Nucleus accumbens (tissue), 56 donors: ENCODE measurements at places on chromosomes 3 and 15.

GRCh38 chr3:181741417-181741816 is 29.7 kb downstream of the SOX2 start:
- no peak for DNase-seq

- no peak for DNase-seq
Measured at GRCh38 chr3:103847081-103848062, 1412.6 kb downstream of the ZPLD1 start.

DNA sequence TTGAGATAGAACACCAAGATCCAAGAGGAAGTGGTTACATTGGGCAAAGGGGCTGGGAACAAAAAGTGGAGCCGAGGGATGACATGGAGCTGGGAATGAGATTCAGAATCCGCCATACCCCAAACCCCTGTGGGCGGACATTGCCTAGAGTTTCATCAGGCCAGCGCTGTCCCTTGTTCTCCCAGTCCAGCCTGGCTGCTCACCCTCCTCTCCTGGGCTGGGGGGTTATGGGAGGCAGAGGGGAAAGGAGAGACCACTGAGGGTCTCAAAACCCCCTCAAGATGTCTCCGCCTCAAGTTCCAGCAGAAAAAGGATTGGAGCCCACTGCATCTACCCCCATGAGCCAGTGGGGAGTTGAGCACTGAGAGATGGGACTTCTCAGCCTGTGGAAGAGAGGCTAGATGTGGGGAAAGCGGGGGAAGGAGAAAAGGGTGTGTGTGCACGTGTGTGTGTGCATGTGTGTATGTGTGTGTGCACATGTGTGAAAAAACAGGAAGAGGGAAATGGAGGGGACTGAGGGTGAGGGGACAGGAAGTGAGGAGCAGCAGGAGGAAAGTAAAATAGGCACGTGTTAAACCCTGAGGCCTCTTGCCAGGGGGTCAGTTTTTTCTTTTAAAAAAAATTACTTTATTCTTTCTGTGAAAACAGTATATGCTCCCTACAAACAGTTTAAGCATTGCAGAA is 14.3 kb downstream of the GRM2 start:
- no peak for DNase-seq

DNA sequence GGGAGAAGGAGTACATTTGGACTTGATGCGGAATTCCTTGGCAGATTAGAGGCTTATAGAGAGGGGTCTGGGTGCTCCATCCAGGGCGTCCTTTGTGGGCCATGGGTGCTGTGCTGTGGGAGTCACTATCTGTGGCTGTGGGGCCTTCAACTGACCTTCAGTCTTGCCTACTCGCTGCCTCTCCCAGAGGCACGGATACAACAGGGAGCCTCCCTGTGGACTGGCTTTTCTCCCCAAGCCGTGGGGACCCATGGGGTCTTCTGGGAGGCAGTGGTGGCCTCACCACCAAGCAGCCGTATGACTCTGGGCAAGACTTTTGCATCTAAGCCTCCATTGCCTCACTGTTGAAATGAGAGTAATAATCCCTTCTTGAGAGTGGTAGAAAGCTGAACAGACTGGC is 83.9 kb downstream of the PDCD6IP start:
- DNase-seq = no peak

GRCh38 chr15:89777073-89777751 is 1.1 kb downstream of the MESP2 start:
- DNase-seq = no peak

DNA sequence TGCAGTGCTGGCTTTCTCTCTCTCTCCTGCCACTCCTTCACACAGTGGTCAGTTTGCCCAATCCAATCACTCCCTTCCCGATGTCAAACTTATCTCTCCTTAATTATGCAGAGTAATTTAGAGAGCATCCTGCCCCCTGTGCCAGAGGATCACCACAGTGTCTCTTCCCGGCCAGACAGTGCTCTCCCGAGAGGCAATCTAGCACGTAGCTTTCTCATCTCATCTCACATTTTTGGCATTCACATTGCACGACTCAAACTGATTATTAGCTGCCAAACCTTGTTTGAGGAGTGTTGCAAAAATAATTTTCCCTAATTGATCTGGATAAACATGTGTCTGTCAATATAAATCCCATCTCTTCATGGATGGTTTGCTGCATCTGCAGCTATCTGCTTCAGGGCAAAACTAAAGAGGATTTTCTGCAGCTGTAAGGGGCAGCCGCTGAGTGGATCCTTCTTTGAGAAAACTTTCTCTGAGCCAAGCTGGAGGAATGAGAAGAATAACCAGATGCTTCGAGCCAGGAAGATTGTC is 37.8 kb downstream of the SSUH2 start:
- DNase-seq = no peak

- no peak for DNase-seq
Measured at GRCh38 chr3:171110715-171111114, 84.2 kb upstream of the SLC2A2 start.

GRCh38 chr3:129112308-129113052 is 9.1 kb downstream of the RAB43 start:
- no peak for DNase-seq

GRCh38 chr3:73225146-73225855 is 163.8 kb downstream of the EBLN2 start:
- DNase-seq = no peak

- DNase-seq = no peak
Measured at GRCh38 chr3:107453504-107453903, 69.3 kb upstream of the BBX start.

DNA sequence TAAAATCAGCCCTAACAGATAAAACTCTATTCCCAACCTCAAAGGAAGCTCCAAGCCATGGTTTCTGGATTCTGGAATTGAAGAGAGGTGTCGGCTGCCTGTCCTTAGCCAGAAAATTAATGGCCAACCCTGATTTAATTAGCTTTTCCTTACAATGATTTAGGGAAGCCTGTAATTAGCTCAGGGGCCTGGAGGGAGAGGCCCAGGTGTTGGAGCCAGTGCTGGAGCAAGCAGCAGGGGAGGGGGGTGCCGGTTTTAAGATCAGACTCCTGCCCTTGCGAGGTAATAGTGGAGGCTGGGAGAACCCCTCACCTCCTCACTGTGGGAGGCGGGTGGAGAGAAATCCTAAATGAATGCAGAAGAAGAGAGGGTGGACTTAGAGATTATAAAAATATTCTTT is 14.7 kb upstream of the ATP2B2 start:
- no peak for DNase-seq

DNA sequence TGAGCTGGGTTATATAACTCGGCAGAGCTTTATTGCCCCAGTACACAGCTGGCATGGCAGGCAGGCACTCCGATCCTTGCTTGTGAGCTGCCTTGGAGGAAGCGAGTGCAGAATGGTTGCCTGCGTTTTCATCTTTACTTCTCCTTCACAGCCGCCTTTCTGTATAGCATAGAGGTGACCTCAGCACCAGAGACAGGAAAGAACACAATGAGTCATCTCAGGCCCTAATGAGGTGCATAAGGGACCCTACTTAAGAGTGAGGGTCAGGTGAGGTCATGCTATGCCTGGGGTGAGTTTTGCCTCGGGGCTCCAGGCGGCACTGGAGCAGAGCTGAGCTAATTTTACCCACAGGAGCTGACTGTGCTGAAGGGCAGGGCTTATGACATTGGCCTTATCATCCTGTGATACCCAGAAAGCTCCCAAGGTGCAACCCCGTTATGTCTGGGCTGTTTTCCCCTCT is 43.5 kb downstream of the LPP start:
- no peak for DNase-seq

- no peak for DNase-seq
Measured at GRCh38 chr3:189588475-189589178, 42.6 kb upstream of the TP63 start.

DNA sequence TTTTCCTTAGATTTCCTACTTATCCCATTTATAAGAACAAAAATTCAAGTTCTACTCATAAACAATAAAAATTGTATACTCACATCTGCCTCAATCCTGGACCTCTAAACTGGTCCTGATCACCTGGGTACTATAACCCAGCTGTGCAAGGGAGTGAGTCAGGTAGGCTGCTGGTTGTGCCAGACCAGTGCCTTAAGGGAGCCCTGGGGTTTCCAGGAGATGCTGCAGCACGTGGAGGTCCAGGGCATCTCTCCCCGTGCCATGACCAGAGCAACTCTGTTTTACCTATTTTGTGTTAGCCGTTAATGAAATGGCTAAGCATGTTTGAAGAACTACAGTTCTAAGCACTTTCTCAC is 140.2 kb upstream of the TRIM42 start:
- no peak for DNase-seq

- DNase-seq = no peak
Measured at GRCh38 chr15:40309344-40309862, 1.7 kb upstream of the PLCB2 start.

GRCh38 chr3:175432376-175433025 is 573.4 kb downstream of the NAALADL2 start:
- no peak for DNase-seq

- DNase-seq = no peak
Measured at GRCh38 chr15:25738171-25738965, 124.8 kb downstream of the ATP10A start.

GRCh38 chr15:80710635-80711554 is 15.8 kb downstream of the ABHD17C start:
- DNase-seq = no peak

DNA sequence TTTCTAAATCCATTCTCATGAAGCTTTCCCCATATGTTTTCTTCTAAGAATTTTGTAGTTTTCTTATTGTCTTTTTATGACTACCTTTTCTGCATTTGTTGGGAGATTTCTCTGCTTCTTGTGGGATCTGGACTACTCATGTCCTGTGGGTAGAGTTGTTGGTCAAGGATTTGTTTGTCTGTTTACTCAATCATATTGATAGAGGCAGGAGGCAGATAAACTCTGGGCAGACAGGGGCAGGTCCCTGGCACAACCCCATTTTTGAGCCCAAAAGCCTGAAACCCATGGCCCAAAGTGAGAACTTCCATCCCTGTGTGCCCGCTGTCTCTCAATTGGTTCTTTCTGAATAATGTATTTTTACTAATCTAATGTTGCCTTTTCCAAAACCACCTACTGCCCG is 12.3 kb downstream of the PGBD4 start:
- DNase-seq = no peak

- DNase-seq = no peak
Measured at GRCh38 chr3:67361323-67361722, 293.1 kb downstream of the SUCLG2 start.

GRCh38 chr3:107446706-107447105 is 69.5 kb downstream of the CCDC54 start:
- DNase-seq = no peak

DNA sequence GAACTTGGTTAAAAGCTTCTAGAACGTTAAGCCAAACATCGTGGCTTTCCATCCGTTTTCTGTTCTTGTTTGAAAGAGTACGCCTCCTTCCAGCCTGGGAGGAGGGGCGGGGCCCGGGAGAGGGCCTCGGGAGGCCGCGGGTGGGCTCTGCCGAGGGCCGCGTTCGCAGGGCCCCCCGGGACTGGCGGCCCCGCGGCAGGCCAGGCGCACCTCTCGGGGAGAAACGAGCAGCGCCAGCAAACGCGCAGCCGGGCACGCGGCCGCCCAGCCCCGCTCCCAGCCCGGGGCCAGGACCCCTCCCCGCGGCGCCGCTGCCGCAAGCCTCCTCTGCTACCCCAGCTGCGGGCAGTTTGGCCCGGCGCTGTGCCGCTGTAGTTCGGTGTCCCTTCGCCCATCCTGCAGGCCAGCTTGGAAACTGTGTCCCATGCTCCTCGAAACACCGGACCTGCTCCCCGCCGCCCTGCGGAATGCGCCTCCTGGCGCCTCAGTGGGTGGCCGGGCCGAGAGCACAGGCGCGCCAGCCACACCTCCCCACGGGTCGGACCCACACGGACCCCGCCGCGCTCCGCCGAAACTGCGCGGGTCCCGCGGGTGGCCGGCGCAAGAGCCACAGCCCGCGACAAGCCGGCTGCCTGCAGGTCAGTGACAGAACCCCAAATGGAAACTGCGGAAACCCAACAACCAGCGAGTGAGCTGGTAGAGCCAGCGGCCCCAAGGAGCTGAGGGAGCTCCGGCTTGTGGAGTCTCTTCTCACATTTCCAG is 2.3 kb downstream of the OCA2 start:
- DNase-seq = no peak

DNA sequence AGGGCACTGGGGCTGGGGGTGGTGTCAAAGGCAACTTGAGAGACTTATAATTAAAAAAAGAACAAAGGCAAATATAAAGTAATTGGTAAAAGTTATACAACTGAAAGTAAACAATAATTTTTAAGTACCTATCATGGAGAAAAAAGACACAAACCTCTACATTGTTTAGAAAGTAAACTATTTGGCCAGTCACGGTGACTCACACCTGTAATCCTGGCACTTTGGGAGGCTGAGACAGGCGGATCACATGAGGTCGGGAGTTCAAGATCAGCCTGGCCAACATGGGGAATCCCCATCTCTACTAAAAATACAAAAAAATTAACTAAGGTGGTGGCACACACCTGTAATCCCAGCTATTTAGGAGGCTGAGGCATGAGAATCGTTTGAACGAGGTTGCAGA is 25.8 kb downstream of the RPSA start:
- DNase-seq = no peak

DNA sequence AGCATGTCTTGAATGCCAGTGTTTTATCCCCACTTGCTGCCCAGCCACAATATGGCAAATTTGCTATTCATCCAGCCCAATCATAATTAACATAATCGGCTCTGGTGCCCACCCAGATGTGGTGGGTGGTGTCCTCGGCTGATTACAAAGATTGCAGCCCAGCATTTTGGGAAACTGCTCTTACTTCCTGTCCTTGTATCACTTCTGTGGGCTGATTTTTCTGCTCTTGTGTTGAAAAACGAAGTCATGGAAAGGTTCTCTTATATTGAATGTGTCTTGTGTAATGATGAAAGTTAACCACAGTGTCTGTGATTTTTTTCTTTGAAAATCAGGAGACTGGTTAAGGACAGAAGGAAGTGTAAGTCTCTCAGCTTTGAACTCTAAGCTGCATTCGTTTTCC is 141.7 kb downstream of the CACNA2D3 start:
- no peak for DNase-seq

- DNase-seq = no peak
Measured at GRCh38 chr3:20064796-20065564, 24.7 kb downstream of the KAT2B start.

- DNase-seq = no peak
Measured at GRCh38 chr3:150292891-150293290, 115.2 kb upstream of the TSC22D2 start.

GRCh38 chr3:172288651-172289050 is 159.6 kb downstream of the GHSR start:
- no peak for DNase-seq

DNA sequence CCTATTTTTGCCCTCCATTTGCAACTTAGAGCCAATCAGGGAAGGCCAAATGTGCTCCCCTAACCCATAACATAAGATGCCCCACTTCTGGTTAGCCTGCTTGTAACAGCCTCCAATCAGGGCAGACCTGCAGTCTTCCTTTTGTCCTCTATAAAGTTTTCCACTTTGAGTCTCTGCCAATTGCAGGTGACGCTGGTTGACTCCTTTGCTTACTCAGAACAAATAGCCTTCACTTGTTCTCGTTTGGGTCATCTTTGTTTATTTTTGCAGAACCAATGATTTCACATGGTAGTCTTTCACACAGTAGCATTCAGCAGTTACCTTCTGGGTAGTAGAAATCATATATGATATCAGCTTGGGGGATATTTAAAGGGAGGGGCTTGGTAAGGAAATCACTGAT is 225.6 kb downstream of the MINAR1 start:
- no peak for DNase-seq

- DNase-seq = no peak
Measured at GRCh38 chr15:50744601-50745000, 20.9 kb downstream of the SPPL2A start.

GRCh38 chr3:116263842-116264545 is 181.3 kb downstream of the LSAMP start:
- DNase-seq = no peak
